ENCODE measurements at places on chromosomes 7 and 10.

DNA sequence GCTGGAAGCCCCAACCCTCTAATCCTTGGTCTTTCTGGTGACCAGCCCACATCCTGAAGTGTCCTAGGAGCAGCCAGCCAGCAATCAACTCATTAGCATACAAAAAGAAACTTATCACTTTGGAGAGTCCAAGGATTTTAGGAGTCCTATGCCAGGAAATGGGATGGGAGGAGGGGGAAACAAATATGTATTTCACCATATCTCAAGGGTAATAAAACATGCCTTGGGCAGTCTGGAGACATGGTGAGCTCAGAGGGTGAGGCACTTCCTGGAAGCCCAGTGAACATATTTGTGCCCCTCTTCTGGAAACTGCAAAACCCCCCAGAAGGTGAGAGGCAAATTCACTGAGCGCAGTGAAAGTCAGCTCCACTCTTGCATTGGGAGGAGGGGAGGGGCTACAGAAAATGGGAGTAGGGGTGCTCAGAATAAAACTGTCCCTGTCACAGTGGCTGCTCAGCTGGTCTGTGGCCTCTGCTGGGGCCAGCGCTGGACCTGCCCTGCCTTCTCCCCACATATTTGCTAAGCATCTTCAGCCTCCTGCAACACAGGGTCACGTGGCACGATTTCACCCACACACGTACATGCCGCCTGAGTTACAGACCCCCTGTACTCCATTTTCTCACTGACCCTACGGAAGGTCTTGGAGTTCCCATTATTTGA lies 17.7 kb upstream of the ZMIZ1 start:
- no peak for DNase-seq

DNA sequence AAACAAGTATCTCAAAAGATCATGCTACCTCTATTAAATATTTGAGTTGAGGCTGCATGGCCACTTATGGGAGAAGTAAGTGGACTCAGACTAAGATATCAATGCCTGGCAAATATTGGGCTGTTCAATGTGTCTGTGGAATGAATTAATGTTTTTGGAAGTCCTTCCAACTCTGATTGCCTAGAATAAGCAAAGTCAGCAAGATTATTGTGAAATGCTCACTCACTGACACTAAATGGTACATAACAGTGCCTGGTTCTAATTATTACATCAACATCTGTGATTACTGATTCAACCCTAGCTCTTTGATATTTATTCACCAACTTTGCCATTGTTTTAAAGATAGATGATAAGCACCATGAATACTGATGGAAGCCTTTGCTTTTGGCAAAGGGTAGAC lies 45.5 kb upstream of the HDAC9 start:
- no peak for DNase-seq

DNA sequence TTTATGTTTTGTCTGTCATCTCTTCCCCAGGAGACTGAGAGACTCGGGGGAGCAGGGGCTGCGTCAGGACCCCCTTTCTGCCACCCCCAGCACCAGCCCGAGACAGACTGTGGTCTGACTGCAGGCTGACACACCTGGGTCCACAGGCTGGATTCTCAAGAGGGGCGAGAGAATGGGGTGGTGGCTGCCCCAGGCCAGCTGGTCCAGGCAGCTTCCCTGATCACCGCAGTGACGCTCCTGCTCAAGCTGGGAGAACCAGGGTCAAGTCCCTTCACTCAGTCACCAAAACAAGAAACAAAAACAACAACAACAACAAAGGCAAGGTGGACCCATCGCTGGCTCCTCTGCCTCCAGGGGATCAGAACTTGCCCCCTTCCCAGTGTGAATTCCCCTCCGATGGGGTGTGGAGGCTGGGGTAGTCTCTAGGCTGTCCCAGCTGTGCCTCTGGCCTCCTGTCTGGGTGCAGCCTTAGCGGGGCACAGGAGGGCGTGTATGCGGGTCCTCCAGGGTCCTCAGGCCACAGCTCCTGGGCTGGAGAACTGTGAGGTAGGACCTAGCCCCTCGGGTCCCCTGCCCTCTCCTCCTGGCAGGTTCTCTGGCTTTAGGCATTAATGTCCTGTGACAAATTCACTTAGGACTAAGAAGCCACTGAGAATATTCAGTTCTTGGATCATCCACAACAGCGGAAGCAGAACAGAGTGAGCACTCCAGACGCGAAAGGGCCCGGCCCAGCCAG lies 40.6 kb downstream of the PRKAG2 start:
- DNase-seq: no peak

DNA sequence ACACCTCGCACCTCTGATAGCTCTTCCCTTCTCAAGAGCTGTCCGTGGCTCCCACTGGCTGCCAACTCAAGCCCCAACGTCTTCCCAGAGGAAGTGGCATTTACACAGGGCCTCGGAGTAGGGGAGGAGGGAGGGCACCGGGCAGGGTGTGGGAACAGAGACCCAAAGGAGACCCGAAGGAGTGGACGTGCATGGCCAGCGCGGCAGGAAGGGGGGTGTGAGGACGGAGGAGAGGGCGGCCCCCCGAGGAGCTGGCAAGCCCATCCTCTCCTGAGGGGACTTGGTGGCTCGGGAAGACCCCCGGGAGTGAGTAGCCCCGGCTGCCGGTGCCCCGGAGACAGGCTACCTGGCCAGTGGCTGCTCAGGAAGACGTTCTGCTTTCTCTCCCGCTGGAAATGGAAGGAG lies 85.9 kb downstream of the FOXL3 start:
- DNase-seq: no peak

DNA sequence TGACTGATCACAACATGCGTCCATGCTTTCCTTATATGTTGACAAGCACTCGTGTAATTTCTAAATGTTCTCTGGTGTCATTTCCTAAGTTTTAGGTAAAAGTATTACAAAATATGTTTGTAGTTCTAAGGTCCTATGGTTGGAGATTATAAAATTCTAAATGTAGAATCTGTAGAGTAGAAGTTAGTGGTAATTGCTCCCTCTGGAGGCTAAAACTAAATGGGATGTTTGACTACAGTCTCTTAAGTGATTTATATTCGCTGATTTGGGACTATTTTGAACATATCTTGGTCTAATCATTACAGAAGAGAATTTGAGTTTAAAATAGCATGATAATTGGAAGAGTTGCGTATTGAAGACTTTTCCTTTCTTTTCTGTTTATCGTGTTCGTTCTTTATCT lies 74.1 kb downstream of the ZMYND11 start:
- DNase-seq: no peak

DNA sequence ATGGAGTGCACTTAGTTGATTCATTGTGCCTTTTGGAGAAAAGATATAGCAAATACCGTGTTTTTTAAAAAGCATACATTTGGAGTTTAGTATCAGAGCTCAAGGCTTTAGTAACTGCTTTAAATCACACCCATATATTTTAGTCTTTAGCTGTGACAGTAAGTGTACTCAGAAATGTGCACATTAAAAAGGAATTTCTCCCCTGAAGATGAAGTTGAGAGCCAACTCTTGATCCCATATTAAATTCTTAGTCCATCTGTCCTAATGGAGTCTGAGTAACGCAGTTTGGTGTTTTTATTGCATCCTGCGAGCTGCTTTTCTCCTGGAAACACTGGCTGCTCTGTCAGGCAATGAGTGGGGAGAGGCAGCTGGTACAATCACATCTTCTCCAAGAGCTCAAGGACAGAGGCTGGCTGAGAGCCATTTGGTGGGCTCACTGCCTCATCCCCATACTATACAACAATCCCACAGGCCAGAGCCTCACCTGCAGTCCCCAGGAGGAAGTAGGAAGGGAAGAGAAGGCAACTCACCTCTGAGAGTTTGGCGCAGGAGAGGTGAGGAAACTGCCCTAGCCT lies 473.6 kb upstream of the C7orf33 start:
- no peak for DNase-seq

DNA sequence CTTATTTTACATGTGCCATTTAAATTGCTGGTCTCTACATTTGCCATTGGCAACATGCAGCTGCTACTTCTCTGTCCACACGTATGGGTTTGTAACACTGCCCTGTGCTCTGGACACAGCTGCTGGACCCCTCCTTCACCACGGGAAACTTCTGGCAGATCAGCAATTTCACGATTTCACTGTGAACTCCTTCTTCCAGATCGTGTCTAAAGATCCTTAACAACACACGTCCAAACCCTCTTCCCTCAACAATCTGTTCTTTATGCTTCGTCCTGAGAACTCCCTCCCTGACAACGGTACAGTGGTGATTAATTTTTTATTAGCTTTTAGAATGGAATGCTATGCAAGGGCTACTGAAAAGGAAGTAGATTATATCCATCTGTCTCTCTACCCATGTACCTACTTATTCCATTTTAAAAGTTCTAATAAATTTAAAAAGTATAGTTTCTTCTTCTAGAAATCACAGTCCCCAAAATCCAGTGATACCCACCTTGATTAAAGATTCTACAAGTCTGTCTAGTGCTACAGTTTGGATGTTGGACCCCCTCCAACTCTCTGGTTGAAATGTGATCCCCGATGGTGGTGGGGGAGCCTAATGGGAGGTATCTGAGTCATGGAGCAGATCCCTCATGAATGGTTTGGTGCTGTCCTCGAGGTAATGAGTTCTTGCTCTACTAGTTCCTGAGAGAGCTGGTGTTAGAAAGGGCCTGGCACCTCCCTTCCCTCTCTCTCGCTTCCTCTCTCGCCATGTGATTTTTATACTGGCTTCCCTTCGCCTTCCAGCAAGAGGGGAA lies 81.0 kb downstream of the KIAA1549 start:
- no peak for DNase-seq

GRCh38 chr7:29606287-29606721 lies 42.7 kb downstream of the PRR15 start:
- no peak for DNase-seq

- no peak for DNase-seq
These were observed 9.3 kb upstream of the PDLIM1 start for GRCh38 chr10:95300022-95300539.

DNA sequence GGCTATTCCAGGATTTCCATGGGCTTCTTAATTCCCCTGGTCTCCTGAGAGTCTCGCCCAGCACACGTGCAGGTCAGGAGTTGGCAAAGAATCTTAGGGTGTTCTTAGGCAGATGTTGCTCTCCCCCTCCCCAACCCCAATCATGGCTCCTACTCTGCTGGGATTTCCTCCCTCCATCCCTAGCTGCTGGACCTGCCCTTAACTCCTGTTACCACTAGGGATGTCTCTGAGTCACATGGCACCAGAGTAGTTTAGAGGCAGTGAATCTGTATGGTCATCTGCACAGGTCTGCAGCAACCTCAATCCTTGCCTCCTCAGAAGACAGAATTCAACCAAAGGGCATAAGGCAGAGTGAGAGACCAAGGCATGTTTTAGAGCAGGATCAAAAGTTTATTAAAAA lies 51.8 kb upstream of the CHST3 start:
- no peak for DNase-seq

DNA sequence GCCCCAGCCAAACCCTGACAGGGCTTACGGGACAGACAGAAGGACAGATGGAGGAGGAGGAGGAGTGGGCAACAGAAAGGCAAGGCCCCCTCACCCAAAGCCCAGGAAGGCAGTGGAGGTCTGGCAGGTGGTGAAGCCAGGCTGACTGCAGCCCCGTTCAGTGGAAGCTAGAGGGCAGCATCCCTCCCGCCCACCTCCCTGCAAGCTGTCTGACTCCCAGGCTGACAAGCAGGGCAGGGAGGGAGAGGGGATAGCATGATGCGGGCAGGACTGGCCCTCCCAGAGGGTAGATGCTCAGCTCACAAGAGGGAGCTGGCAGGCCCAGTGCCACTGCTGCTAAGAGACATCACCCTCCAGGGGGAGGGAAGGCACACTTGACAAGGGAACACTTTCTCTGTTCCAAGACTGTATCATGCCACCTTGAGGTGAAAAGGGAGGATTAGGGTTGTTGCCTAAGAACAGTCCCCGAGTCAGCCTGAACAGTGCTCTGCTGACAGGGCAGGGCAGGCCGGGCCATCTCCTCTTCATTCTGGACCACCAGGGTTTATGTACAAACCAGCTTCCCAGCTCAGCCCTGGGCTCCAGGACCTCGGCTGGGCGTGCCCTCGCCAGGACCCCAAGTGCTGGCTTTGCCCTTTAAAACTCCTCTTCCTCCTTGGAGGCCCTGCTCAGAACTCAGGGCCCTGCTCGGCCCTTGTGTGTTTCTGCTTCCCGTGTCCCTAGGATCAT lies 61.8 kb downstream of the RASGEF1A start:
- DNase-seq: peak; percentile 29

GRCh38 chr7:144784943-144785342 lies 50.9 kb downstream of the TPK1 start:
- no peak for DNase-seq

GRCh38 chr10:108583877-108584276 lies 1339.4 kb downstream of the XPNPEP1 start:
- DNase-seq: no peak

GRCh38 chr10:59905066-59905730 lies 1.2 kb downstream of the CCDC6 start:
- peak; percentile 17 for DNase-seq

GRCh38 chr10:76192694-76193320 lies 761.4 kb downstream of the LRMDA start:
- no peak for DNase-seq

- DNase-seq: no peak
These were observed 119.6 kb downstream of the ZMIZ1 start for GRCh38 chr10:79188154-79188965.

- no peak for DNase-seq
These were observed 118.6 kb downstream of the CNTNAP2 start for GRCh38 chr7:146235195-146235594.

- DNase-seq: no peak
These were observed 21.2 kb upstream of the IGF2BP3 start for GRCh38 chr7:23491502-23491901.

- no peak for DNase-seq
These were observed 1.7 kb downstream of the CDK6 start for GRCh38 chr7:92834507-92835260.

GRCh38 chr7:48458701-48459524 lies 287.7 kb downstream of the ABCA13 start:
- DNase-seq: no peak

- DNase-seq: no peak
These were observed 64.4 kb upstream of the ARID5B start for GRCh38 chr10:61836888-61837754.

DNA sequence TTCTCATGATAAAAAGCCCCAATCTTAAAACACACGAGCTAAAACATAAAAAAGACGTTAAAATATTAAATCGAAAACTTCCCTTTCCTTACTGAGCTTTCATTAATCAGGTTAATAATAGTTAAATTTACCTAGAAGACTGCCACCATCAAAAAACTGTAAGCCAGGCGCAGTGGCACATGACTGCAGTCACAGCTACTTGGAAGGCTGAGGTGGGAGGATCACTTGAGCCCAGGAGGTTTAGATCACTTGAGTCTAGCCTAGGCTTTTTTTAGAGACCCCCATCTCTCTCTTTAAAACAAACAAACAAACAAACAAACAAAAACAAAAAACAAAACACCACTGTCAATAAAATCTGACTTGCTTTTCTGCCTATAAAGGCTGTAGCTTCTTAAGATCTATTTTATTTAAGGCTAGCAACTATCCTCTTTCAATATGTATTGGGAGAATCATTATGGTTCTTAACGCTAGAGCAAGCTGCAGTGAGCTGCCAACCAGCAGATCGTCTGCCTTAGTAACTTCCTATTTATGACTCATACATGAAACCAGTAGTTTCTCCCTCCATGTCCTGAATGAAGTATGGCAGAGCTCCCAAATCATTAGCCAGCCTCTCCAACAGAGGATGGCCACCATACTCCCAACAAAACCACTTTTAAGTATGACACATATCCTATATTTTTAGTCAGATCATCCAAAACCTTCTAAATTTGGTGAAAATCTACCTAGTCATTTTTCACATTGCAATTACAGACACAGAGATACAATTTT lies 163.7 kb downstream of the SRPK2 start:
- DNase-seq: no peak

- no peak for DNase-seq
These were observed 90.7 kb downstream of the APBB1IP start for GRCh38 chr10:26528715-26529393.

- no peak for DNase-seq
These were observed 39.8 kb downstream of the SLC37A3 start for GRCh38 chr7:140358412-140359051.

All from activated gamma-delta T cell treated with anti-CD3 and anti-CD28 coated beads, Interleukin-2, amount 50 U/mL, for 16 hours (primary cell).